Activated naive CD4-positive, alpha-beta T cell (primary cell): ENCODE measurements at places on chromosomes 7 and 10.

- no peak for DNase-seq
Measured at GRCh38 chr7:47951374-47951773, 3.1 kb upstream of the PKD1L1 start.

GRCh38 chr10:5106553-5106952 is 12.3 kb downstream of the AKR1C3 start:
- DNase-seq = no peak

DNA sequence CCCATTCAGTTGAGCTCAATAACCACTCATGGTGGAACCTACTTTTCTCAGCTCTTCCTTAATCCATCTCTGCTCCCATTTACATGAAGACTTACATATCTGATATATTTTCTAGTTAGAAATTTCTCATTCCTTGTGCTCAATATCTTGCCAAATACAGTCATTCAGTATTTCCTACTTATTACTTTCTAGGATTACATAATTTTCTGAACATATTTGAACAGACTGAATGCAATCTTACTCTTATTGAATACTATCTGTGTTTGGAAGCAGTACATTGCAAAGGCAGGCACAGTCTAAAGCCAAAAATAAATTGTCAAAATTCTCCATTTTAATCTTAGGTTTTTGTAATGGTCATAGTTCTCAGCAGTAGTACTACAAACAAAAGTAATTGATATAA is 126.0 kb downstream of the GNAI1 start:
- DNase-seq = no peak

- DNase-seq = no peak
Measured at GRCh38 chr7:135377171-135377570, 132.7 kb downstream of the CNOT4 start.

- no peak for DNase-seq
Measured at GRCh38 chr10:43044961-43045621, 31.8 kb upstream of the RET start.

DNA sequence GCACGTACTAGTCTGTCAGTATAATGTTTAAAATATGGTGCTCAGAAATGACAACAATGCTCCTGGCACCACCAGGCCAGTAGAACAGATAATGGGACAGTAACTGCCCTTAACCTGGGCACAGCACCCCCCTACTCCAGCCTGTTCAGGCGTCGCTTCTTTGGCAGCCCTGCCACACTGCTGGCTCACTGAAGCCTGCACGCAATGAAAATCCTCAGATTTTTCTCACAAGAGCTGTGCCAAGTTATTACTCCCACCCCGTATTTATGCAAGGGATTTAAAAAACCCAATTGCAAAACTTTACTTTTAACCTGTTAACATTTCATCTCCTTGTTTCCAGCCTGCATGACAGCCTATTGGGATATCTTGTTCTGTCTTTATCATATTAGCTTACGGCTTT is 56.6 kb upstream of the LAMB1 start:
- no peak for DNase-seq

GRCh38 chr10:119502209-119502608 is 40.3 kb downstream of the RGS10 start:
- peak; percentile 60 for DNase-seq

- DNase-seq = no peak
Measured at GRCh38 chr7:2589341-2589740, 30.6 kb downstream of the IQCE start.

- DNase-seq = no peak
Measured at GRCh38 chr10:10197423-10197822, 820.2 kb upstream of the CELF2 start.
